Activated T-cell treated with anti-CD3 and anti-CD28 coated beads, Interleukin-2, amount 50 U/mL, for 1 hour (primary cell): ENCODE measurements at places on chromosomes 12 and 14.

DNA sequence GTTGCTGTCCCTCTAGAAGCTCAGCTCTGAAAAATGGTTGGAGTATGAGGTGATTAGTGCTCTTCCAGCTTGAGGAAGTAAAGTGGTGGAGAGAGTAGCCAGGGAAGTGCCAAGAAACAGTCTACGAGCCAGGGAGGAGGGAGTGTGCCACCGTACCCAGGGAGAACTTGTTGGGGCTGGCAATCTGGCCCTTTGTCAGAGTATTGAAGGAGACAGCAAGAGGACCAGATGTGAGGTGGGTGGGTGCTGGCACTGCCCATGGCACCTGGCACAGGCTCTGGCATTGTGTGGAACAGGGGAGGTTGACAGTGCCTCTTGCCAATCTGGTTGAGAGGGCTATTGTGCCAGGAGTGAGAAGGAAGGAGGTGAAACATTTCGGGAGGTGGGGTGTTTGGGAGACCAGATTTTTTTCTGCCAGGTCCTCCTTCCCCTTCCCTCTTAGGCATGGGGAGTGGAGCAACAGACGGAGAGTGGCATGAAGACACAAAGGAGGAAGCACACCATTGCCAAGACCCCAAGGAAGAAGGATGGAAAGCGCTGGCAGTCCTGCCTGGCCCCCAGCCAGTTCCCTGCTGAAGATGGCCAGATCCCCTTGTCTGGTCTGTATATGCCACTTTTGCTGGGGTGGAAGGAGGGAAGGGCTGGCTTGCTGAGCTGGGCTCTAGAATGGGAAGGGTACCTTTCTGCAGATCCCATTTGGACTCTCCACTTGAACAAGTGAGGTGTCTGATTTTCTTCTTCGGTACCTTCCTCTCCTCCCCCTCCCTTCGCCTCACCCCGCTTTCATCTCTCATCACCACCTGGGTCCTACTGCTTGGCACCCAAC lies 37.5 kb downstream of the ZFHX2 start:
- no peak for DNase-seq

GRCh38 chr14:22685467-22685866 lies 41.3 kb upstream of the OR6J1 start:
- DNase-seq, result no peak

- DNase-seq, result no peak
These were observed 17.2 kb upstream of the BDKRB1 start for GRCh38 chr14:96238676-96239265.

DNA sequence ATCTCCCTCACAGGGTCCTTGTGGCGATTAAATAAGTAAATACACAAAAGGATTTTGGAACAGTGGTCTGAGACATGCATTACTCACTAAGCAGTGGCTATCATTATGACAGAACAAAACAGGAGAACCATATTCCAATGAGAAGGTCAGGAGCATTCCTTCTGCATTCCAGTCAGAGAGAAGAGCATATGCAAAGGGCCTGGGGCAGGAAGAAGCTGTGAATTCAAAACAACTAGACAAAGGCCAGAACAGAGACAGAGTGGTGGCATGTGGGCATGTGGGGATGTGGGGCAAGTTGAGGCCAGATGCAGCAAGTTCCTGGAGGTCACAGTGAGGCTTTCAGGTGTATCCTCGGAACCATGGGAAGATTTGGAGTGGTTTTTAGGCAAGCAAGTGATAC lies 70.1 kb upstream of the VRK1 start:
- no peak for DNase-seq

GRCh38 chr12:52227606-52228166 lies 5.4 kb upstream of the KRT7 start:
- no peak for DNase-seq
